ENCODE measurements at places on chromosomes 13 and 19.
A peak's percentile ranks its signal among the peaks of the same experiment; 100 is the strongest.

DNA sequence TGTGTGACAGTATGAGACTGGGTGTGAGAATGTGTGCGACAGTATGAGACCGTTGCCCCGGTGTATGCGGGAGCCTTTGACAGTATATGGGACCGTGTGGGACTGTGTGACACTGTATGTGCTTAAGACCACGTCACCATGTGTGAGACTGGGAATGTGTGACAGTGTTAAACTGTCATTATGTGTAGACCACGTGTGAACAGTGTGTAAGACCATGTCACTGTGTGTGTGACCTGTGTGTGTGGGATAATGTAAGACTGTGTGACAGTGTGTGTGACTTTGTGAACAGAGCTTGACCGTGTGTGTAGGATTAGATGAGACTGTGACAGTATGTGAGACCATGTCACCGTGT, 549 bp downstream of the ZNF583 start:
- DNase-seq = no peak

DNA sequence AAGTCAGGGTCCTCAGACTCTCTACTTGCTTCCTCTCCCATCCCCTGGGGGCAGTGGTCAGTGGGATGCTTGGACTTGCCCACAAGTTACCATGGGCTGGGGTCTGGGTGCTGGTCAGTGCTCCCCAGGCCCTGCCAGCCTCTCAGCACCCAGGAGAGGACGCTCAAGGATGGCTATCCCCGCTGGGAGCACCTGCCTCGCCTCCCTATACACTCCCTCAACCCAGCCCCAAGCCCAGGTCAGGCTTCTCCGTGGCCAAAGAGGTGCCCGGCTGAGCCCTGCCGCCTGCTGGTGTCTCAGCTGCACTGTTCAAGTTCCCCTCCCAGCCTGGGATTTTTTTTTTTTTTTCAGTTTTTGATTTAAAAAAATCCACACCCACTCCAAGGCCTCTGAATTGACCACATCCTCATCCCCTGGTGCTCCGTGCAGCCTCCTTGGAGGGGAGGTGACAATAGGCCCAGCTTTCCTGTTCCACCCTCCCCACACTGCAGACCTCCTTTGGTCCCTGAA, 10.8 kb downstream of the F2RL3 start:
- DNase-seq = peak; percentile 20

DNA sequence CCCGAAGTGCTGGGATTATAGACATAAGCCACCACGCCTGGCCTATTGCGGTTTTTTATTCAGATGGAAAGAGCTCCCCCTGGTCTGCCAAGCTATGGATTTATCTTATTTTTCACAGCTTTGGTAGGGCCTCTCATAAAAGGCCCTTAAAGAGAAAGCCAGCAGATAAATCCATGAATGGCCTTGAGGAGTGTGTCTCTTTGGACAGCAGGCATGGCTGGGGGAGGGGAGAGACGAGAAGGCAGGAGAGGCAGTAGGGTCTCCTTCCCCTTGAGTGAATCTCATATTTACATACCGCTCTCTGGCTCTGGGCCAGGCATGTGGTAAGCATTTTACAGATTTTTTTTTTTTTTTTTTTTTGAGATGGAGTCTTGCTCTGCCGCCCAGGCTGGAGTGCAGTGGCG, 25.2 kb downstream of the MARK4 start:
- DNase-seq = peak; percentile 55

DNA sequence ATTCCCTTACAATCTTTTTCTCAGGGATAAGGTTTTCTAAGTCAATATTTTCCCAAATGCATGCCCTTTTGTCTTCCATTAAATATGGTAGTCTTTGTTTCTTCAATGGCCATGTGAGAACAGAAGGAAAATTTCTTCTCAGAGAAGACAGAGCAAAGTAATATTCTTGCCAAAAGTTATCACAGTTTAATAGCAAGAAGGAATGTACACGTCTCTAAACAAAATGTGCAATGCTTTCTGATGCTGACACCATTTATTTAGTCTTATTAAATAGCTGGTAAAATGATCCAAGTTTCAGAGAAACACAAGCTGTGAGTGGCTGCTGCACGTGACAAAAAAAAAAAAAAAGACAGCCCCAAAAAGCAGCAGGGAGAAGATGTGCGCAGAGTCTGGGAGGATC, 542.5 kb downstream of the GPC6 start:
- DNase-seq = no peak

- DNase-seq = peak; percentile 63
These were observed at the start of gene RASAL3 for GRCh38 chr19:15464394-15465385. Gene RASAL3 (minus strand): TSS chr19:15464544. CDS start chr19:15464358, 186 bp downstream.

- no peak for DNase-seq
These were observed 296.6 kb downstream of the RFC3 start for GRCh38 chr13:34114581-34114980.

DNA sequence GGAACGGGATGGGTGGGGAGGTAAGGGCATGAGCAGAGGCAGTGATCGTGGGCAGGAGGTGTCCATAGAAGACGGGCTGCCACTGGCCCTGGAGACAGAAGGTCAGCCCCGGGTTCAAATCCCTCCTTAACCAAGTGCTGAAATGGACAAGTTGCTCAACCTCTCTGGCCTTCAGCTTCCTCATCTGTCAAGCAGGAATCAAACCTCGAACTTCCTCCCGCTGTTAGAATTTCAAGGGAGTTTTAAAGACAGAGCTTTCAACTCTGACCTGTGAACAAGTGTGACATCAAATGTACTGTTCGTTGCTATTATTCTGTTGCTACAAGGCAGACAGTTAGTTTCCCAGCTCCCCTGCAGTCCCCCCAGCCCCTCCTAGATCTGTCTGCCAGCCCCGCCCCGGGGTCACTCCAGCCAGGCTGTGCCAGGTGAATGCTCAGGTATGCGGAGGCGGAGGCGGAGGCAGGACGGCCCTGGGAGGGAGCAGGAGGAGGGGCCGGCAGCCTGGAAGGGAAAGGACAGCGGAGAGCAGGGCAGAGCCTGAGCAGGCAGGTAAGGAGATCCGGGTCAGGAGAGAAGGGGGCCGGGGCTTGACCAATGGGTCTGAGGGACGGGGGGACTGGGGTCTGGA, at the start of gene EPS8L1:
EPS8L1 (plus strand) TSS at position 499 of the 628 bp plus-strand sequence. CDS start 576 bp downstream, outside the sequence.
- no peak for DNase-seq

GRCh38 chr19:49543032-49543431, 15.2 kb downstream of the RCN3 start:
- no peak for DNase-seq

DNA sequence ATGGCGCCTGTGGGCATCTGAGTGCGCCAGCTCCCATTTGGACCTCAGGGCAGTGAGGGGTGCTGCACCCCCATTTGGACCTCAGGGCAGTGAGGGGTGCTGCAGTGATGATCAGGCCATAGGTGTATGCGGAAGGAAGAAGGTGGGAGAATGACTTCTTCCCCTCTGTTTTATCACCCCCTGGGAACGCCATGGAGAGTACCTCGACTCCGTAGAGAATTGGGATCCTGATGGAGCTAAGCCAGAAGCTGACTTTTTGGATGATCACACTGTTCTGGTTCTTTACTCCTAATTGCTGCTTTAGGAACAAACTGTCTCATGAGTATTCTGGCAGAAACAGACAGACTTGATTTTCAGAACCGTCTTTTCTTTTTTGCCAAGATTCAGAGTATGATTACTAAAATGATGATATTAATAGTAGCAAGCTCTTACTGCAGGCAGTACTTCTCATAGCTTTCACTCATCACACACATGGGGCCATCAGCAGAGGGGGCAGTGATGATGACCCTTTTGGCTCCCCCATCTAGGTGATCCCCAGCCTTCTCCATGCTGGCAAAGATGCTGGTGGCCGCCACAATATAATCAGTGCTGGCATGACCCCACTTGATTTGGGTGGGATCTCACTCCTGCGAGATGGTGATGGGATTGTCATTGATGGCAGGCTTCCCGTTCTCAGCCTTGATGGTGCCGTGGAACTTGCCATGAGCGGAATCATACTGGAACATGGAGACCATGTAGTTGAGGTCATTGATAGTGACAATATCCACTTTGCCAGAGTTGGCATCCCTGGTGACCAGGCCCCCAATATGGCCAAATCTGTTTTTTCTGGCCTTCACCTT, 10.3 kb upstream of the UBAC2 start:
- DNase-seq = no peak

DNA sequence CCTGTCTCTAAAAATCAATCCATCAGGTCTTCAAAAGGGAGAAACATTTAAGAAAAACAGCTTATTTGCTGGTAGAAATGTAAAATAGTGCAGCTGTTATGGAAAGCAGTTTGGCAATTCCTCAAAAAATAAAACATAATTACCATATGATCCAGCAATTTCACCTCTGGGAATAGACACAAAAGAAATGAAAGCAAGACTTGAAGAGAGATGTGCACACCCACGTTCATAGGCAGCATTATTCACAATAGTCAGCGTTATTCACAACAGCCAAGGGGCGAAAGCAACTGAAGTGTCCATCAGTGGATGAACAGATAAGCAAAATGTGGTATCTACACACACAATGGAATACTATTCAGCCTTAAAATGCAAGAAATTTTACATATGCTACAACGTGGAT, 45.1 kb upstream of the DOCK9 start:
- no peak for DNase-seq

Measured in iris pigment epithelial cell (primary cell).